ENCODE measurements at places on chromosomes 1 and 21. TPM values are rescaled to one million over a fixed set of nuclear protein-coding genes. Genes with fewer than 3 reads are reported as not detected.

TAF12 gene
- total RNA-seq: 31.7 TPM

DNA sequence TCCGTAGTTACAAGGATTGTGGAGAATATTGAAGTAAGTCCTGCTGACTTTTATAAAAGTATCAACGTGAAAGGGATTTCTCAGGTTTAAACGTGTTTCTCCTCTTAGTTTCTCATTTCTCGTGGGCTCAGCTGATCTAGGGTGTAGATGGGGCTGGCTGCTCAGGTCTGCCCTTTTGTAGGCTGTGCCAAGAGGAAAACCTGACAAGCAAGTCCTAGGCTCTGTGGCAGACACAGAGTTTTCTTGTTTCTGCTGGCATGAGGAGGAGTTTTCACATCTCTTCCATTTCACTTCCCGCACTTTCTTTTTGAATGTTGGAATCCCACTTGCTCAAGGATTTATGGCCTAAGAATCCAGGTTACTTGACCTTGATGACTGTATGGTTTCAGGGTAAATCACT lies 14.8 kb downstream of the VPS13D start:
- no peaks in the 10 kb centered on the region for H3K4me1 ChIP-seq
- H3K27me3 ChIP-seq: no peaks in the 10 kb centered on the region
- no peak overlapping the region for H3K4me3 ChIP-seq

GRCh38 chr1:22925111-22925510 lies 47.6 kb downstream of the LACTBL1 start:
- H3K27ac ChIP-seq: no peak overlapping the region
- no peak for DNase-seq
- no peaks in the 10 kb centered on the region for H3K36me3 ChIP-seq
- H3K27me3 ChIP-seq: peaks cover 2% of the 10 kb centered on the region
- no peaks in the 10 kb centered on the region for H3K4me1 ChIP-seq

GRCh38 chr1:155761736-155762405 lies 73.0 kb downstream of the DAP3 start:
- no peaks in the 10 kb centered on the region for H3K27me3 ChIP-seq
- DNase-seq: no peak
- no peak overlapping the region for H3K4me3 ChIP-seq
- no peak overlapping the region for H3K27ac ChIP-seq
- H3K4me1 ChIP-seq: peaks cover 4% of the 10 kb centered on the region

GRCh38 chr21:43352568-43353281 lies 74.2 kb downstream of the SIK1 start:
- H3K4me3 ChIP-seq: peak overlapping the region; percentile 1
- H3K27ac ChIP-seq: peak overlapping the region; percentile 69
- H3K4me1 ChIP-seq: peaks cover 21% of the 10 kb centered on the region
- peaks cover 2% of the 10 kb centered on the region for H3K36me3 ChIP-seq
- DNase-seq: peak; percentile 84

GRCh38 chr1:198845851-198846250 lies 207.0 kb downstream of the PTPRC start:
- H3K36me3 ChIP-seq: peaks cover 57% of the 10 kb centered on the region
- no peak overlapping the region for H3K4me3 ChIP-seq
- DNase-seq: no peak
- H3K4me1 ChIP-seq: peaks cover 4% of the 10 kb centered on the region
- H3K27ac ChIP-seq: no peak overlapping the region
- H3K27me3 ChIP-seq: no peaks in the 10 kb centered on the region
